CD8-positive, alpha-beta memory T cell (primary cell): ENCODE measurements at places on chromosomes 3 and 15. TPM values are rescaled to one million over a fixed set of nuclear protein-coding genes. Genes with fewer than 3 reads are reported as not detected.

DNA sequence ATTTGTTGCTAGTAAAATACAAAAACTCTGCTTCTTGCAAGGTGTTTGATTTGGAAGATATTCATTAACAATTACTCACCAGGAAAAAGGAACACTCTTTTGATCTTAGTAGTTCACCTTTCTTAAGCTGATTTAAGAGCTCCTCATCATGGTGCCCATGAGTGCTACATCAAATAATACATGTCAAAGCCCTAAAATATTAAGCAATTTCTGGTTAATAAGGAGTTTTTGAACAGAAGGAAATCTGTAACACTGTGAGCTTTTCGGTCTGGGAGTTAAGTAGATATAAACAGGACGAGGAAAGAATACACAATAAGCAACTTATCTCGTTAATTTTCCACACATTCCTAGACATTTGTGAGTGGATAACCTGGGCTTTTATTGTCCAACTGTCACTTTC lies 83.9 kb upstream of the DCBLD2 start:
- no peaks in the 10 kb centered on the region for H3K36me3 ChIP-seq
- no peak overlapping the region for H3K27ac ChIP-seq
- DNase-seq, result no peak
- no peak overlapping the region for H3K4me3 ChIP-seq
- H3K4me1 ChIP-seq, result no peaks in the 10 kb centered on the region

Gene DNAH1
- 7.0 TPM for total RNA-seq

GRCh38 chr15:40108061-40108854 lies 421 bp downstream of the BMF start:
- no peaks in the 10 kb centered on the region for H3K36me3 ChIP-seq
- H3K4me1 ChIP-seq, result peaks cover 38% of the 10 kb centered on the region
- H3K4me3 ChIP-seq, result peak overlapping the region; percentile 74
- H3K27me3 ChIP-seq, result no peaks in the 10 kb centered on the region
- no peak for DNase-seq
- peak overlapping the region; percentile 19 for H3K27ac ChIP-seq

DNA sequence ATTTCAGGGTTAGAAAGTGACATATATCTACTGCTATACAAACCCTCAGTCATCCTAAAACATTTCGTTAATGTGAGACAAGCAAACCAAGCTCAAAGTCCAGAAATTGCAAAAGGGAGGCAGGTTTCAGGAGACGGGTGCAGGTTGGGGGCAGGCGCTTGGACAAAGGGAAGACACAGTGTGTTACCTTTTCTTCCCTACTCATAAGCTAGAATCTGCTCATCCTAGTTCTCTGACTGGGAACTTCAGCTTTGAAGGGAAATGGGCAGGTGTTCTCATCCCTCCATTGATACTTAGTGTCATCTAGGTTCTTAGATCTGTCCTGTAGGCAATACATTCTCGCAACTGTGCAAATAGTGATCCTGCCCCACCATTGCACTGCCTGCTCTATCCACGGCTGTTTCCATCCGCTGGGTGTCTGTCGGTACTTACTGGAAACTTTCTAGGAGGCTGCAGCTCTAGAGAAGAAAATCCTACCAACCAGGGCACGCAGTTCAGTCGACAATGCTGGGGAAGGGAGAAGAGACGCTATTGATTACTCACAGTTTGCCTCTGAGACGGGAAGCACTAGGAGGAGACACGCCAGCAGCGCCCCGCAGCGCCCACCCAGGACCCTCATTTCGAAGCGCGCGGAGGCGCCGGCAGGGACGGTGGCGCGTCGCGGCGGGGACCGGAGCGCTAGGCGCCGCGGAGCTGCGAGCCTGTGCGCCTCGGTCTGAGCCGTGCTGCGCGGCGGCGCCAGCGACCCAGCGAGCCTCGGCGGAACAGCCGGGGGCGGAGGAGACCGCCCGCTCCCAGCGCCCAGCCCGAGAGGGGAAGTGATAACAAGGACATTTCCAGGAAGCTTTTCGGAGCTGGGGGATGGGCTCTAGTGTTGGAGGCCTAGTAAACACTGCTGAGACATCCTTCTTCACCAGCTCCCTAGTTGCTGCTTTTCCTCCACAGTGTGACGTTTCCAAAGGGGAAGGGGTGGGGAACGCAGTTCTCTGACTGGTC lies at the start of gene PROS1:
TSS of gene PROS1 (minus strand) at position 766 of the 996 bp plus-strand sequence. CDS start at position 619, 147 bp downstream.
- H3K36me3 ChIP-seq, result no peaks in the 10 kb centered on the region
- H3K27me3 ChIP-seq, result no peaks in the 10 kb centered on the region

DNA sequence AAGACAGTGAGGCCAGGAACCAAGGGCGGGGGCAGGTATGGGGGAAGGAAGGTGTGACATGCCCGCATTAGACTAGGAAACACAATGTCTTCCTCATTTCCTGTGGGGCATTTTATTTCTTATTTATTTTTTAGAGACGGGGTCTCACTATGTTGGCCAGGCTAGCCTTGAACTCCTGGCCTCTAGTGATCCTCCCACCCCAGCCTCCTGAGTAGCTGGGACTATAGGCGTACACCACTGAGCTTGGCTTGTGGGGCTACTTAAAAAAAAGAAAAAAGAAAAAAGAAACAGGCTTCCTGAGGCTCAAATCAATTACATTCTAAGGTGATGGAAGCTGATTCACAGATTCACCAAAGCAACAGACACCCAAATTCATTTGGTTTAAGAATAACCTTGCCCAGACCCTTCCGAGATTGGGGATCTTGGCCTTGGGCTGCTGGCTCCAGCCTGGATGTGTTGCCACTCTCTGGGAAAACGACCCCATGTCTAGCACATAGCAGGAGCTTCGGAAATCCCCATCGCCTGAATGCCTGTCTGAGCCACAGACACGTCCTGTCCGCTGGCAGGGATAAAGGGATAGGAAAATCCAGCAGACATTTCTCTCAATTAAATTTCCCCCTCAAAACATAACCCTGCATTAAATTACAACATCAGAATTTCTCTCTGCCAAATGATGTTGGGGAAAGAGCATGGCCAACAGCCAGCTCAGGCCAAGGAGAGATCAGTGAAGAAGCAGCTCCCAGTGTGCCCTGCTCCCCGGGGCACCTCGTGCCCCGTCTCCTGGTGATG lies 13.0 kb downstream of the CPN2 start:
- H3K27ac ChIP-seq, result no peak overlapping the region
- peaks cover 3% of the 10 kb centered on the region for H3K27me3 ChIP-seq
- H3K4me3 ChIP-seq, result no peak overlapping the region
- H3K4me1 ChIP-seq, result no peaks in the 10 kb centered on the region

Gene GOLGA8M
- 0.53 TPM for total RNA-seq

Gene GOLGA6B
- not detected for total RNA-seq

GRCh38 chr3:77342688-77343087 lies 302.8 kb downstream of the ROBO2 start:
- no peak overlapping the region for H3K27ac ChIP-seq
- no peak overlapping the region for H3K4me3 ChIP-seq
- DNase-seq, result no peak
- no peaks in the 10 kb centered on the region for H3K36me3 ChIP-seq

DNA sequence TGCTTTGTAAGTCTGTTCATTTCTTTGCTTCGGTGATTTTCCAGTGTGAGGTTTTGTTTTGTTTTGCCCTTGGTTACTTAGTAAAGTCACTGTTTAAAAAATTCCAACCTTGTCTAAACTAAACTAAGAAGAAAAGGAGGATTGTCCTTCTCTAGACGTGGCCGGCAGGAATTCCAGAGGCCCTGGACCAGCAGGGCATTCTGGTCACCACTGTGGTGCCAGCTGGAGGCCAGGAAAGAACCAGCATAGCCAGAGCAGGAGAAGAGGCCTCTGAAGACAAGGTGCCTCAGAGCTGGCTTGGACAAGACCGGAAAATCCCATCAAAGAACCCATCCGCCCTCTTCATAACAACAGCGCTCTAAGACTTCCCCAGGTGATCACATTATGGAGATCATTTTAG lies 8.2 kb downstream of the PLOD2 start:
- no peak for DNase-seq
- no peaks in the 10 kb centered on the region for H3K36me3 ChIP-seq
- no peaks in the 10 kb centered on the region for H3K27me3 ChIP-seq
- H3K27ac ChIP-seq, result no peak overlapping the region

GRCh38 chr15:65204236-65204930 lies 6.9 kb downstream of the CILP start:
- no peaks in the 10 kb centered on the region for H3K27me3 ChIP-seq
- H3K4me1 ChIP-seq, result no peaks in the 10 kb centered on the region
- no peaks in the 10 kb centered on the region for H3K36me3 ChIP-seq

- H3K36me3 ChIP-seq, result no peaks in the 10 kb centered on the region
- H3K27ac ChIP-seq, result no peak overlapping the region
- DNase-seq, result no peak
- H3K4me1 ChIP-seq, result peaks cover 23% of the 10 kb centered on the region
These were observed 108.5 kb downstream of the TNIK start for GRCh38 chr3:171351676-171352075.
